ENCODE measurements at places on chromosomes 2 and 18.

DNA sequence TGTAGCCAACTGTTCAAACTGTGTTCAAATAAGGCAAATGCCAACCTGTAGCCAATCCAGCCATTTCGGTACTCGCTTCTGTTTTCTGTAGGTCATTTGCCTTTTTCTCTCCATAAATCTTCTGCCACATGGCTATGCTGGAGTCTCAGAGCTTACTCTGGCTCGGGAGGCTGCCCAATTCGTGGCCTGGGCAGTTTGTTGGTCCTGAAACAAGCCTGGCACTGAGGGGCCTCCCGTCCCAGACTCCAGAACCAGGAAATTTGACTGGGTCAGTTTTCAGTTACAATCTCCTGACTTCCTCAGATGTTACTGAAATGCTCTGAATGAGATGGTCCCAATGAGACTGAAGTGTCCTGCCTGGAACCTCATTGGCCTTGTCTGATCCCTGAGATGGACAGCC is 120.8 kb upstream of the NPAS2 start:
- no peak for DNase-seq

GRCh38 chr2:132804051-132804450 is 134.0 kb upstream of the LYPD1 start:
- no peak for DNase-seq

- no peak for DNase-seq
Observed at GRCh38 chr2:145273840-145274239, 753.9 kb upstream of the ZEB2 start.

GRCh38 chr2:179675435-179675834 is 186.0 kb downstream of the ZNF385B start:
- no peak for DNase-seq

GRCh38 chr2:160694221-160694620 is 200.6 kb upstream of the RBMS1 start:
- DNase-seq = no peak

GRCh38 chr18:79644666-79645057 is 34.9 kb upstream of the CTDP1 start:
- no peak for DNase-seq

- no peak for DNase-seq
Observed at GRCh38 chr18:36281936-36282335, 15.6 kb upstream of the FHOD3 start.

DNA sequence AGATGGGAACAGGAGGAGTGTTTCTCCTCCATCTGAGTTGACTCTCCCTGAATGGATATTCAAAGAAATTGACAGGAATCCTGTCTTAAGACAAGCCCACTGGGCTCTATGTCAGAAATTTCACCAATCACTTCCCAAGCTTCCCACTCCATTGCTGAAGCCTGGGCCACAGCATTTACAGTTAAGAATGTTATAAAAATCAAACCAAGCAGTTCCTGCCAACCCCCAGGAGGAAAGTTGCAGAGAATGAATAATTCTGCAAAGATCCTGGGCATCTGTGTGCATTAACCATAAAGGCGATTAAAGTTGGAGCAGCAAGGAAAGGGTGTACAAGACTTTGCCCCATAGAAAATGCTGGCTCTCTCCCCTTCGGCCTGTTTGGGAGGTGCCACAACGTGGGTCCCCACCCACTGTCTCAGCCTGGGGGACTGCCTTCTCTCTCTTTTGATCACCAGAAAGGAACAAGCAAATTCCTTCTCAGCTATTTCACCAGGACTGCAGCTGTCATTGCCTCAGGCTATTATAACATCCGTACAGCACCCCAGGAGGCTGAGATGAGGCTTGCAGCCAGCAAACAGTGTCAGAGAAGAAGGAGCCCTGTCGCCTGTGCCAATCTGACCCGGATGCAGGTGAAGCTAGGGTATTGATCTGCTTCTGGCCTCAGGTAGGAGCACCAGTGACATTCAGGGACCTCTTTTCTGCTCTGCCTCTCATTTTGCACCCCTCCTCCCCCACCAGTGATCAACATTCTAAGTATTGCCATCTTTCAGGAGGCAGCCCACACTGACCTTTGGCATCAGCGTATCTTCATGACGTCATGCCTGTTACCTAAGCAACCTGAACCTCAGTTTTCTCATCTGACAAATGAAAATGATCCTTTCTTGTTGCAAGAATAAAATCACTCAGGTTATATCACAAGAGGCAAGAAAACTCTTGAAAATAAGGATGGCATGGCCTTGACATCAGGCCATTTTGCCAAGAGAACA is 219.0 kb downstream of the SH3BP4 start:
- DNase-seq = no peak

DNA sequence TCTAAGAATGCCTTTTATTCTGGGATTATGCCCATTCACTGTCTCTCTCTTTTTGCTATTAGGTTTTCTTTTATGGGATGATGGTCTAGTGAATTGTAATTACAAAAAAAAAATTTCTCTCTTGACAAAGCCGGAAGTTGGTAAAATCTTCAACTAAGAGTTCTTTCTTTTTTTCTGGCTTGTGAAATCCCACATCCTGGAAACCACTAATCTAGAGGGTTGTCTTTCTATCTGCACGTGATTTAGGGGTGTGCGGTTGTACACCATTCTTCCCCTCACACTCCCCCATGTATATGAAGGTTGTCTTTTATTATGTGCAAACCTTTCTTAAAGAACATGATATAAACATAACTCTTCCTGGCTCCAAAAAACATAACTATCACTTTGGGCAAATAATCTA is 52.0 kb downstream of the GATA6 start:
- no peak for DNase-seq

GRCh38 chr2:239220341-239220740 is 180.5 kb downstream of the HDAC4 start:
- DNase-seq = no peak

DNA sequence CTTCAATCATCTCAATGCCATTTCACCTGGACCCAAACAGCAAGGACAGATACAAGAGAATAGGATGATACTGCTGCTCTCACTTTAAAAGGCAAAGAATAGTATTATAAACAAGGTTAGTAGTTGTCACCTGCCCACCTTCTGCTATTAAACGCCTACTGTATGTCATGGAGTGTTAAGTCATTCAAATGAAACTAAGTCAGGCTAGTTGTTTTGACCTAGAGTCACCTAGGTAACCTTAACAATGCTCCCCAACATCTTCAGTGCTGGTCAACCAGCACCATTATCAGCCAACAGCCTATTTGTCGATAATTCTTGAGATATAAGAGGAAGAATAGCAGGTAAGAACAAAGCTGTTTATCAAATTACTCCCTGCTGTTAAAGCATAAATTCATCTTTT is 39.2 kb downstream of the TRIP12 start:
- DNase-seq = no peak

- no peak for DNase-seq
Observed at GRCh38 chr2:45403036-45403435, 208.0 kb downstream of the SRBD1 start.

DNA sequence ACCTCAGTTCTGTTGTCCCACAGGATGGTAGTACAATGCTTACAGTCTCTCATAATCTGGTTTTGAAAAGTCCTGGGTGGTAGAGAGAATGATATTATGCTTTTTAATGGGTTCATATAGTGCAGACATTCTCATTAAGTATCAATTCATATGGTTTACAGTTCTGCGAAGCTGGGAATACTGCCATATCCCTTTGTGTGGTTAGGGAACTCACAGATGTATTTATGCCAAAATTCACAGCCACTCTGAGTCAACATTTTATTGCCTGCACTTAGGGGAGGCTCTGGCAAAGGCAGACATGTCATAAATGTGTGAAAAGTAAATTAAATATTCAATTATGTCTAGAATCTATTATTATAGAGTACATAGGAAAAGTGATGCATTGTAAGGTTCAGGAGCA is 808.2 kb downstream of the SUCLG1 start:
- no peak for DNase-seq

DNA sequence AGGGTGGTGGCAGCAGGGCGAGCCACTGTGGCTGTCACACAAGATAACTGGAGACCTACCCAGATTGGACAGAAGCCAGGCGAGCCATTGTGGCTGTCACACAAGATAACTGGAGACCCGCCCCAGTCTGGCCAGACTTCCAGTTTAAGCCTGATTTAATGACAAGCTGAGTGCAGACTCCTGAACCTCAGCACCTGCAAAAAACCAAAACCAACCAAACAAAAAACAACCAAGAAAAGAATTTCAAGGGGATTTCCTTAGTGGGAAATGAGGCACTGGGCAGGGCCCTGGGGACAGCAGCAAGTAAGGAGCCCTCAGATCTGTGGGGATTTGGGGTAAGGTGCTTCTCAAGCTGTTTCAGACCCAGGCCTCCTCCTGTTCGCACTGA is 95.2 kb upstream of the BOD1L2 start:
- no peak for DNase-seq

- DNase-seq = no peak
Observed at GRCh38 chr18:76982038-76982437, 150.5 kb downstream of the MBP start.

- no peak for DNase-seq
Observed at GRCh38 chr2:100902817-100903405, 83.0 kb downstream of the NPAS2 start.

GRCh38 chr2:20178666-20179465 is 46.1 kb downstream of the SDC1 start:
- no peak for DNase-seq

- DNase-seq = no peak
Observed at GRCh38 chr18:27860011-27860410, 316.9 kb downstream of the CDH2 start.

GRCh38 chr2:9808334-9809063 is 34.8 kb upstream of the TAF1B start:
- DNase-seq = no peak

DNA sequence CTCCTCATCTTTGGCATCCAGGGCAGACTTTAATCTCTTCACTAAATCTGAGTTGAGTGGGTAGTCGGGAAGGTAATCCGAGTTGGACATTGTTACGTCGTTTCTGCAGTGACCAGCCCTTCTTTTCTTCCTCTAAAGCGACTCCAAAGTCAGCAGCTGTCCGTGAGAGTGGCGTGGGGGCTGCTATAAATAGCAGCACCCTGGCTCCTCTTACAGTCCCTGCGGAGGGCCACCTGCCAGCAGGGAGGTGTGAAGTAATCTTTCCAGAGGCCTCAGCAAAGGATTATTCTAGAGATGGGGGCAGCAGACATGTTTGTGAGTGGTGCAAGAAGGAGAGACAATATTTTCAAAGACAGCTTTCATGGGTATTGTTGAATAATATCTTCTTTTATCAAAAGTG is at the start of gene ASB18:
ASB18 (minus strand) TSS at position 151 of the 400 bp plus-strand sequence; CDS start at position 90, 61 bp downstream.
- DNase-seq = no peak

DNA sequence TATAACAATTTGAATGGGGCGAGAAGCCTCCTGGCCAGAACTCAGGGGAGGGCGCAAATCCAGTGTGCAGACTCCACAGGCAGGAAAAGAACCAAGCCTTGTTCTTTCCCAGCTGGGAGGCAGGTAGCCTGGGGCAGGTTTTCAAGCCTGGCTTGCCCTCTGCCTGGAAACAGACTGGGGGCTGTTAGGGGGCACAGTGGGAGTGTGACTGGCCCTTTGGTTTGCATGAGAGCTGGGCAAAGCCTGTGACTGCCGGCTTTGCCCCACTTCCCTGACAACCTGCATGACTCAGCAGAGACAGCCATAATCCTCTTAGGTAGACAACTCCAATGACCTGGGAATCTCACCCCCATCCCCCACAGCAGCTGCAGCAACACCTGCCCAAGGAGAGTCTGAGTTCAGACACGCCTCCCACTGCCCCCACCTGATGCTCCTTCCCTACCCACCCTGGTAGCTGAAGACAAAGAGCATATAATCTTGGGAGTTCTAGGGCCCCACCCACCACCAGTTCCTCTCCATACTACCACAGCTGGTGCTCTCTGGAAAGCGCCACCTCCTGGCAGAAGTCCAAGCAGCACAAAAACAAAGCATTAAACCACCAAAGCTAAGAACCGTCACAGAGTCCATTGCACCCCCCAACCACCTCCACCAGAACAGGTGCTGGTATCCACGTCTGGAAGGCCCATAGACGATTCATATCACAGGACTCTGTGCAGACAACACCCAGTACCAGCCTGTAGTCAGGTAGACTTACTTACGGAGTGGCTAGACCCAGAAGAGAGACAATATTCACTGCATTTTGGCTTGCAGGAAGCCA is 402.5 kb downstream of the STK39 start:
- DNase-seq = no peak

- DNase-seq = no peak
Observed at GRCh38 chr2:10260130-10260529, 42.6 kb upstream of the HPCAL1 start.

DNA sequence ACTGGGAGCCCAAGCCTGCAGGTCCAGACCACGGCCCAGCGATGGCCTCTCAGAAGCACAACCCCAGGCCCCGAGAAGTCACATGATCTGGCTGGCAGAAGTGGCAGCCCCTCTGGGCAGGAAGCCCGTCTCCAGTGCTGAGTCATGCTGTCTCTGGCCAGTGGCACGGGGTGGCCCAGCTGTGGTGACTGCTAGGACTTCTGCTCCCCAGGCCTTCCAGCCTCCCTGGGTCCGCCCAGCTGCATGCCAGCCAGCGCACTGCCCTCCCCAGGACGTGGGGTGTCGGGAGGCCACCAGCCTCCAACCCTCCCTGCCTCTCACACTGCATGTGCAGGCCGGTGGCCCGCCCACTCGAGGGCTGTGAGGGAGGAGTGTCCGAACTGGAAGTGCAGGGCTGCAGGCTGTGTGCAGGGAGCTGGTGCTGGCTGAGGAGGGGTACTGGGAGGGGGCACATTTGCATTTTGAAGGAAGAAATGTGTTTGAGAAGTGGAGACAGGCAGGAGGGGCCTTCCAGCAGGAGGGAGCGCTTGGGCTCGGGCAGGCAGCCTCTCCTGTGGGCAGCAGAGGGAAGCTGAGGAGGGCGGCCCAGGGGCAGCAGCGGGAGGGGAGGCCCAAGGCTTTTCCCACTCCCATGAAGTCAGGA is 17.0 kb upstream of the HPCAL1 start:
- DNase-seq = no peak

- no peak for DNase-seq
Observed at GRCh38 chr2:33522576-33522975, 46.1 kb downstream of the RASGRP3 start.

- no peak for DNase-seq
Observed at GRCh38 chr2:119255760-119256581, 32.3 kb downstream of the STEAP3 start.
